SHP77 (cell line): ENCODE measurements at places on chromosomes 1 and 21.

DNA sequence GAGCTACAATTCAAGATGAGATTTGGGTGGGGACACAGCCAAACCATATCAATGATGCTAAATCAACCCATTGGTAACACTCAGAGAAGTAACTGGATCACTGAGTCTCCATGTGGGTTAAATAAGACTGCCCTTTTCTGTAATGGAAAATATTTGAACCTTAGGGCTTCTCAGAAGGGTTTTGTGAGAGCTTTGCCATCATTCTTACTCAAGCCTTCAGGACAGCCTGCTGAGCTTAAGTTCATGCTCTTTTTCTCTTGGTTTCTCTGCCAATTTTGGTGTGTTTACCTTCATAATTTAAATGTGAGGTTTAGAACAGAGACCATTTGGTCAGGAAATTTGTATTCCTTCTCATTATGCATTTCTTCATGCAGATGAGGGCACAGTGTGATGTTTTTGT is 74.7 kb downstream of the DISC1 start:
- no peak for DNase-seq

DNA sequence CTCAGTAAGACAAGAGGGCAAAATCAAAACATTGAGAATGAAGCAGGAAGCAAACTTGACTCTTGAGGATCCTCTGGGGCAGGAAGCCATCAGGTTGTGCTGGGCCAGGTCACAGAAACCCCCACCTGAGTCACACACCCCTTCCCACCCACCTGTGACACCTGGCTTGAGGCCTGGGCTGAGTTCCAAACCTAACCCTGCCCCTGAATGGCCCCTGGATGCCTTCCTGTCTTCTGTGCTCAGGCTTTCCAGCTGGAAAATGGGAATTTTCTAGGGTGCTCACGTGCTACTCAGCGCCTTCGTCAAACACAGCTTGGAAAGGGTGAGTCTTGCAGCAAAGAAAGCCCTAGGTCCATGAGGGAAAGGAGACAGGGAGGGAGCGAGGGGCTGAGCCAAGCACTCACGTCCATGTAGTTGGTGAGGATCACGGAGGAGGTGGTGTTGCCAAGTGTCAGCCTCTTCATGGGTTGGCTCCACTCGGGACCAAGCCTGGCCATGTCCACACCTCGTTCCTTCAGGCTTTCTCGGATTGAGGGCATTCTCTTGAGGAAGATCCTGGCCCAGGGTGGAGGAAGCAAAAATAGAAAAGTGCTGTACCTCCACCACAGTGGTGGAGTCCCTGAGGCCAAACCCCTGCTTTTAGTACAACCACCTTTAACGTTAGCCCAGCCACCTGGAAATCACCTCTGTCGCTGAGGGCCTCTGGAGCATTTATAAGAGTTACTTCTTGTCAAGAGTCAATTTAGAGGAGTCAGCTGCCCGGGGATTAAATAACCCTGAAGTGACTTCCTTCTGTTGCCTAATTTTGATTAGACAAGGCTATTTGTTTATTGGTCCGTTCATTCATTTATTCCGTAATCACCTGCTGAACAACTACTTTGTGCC is 4.3 kb downstream of the REN start:
- no peak for DNase-seq

DNA sequence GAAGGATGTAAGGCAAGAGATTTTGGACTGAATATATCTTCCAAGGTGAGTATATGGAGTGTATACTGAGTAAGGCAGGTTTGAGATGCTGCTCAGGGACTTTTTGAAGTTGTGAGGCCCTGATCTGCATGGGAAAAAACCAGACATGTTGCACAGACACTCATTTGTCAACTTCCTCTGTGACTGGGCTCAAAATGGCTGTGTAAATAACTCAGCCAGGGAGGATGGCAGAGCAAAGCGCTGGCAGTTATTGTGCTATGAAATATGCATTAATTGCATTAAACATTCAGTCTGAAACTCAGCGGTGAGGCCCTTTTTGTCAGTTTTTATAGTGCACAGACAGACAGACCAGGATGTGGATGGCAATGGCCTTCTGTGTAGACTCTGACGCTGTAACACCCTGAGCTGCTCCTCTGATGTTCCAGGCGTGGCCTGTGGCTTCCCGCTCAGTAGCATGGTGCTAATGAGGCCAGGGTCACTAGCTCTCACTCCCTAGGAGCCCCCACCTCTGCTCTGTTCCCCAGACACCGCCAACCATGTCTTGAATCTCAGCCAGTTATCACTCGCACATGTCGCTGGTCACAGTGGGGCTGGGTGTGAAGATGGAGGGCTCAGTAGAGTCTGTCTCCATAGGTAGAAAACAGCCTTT is 307.0 kb upstream of the PROX1 start:
- DNase-seq, result no peak

DNA sequence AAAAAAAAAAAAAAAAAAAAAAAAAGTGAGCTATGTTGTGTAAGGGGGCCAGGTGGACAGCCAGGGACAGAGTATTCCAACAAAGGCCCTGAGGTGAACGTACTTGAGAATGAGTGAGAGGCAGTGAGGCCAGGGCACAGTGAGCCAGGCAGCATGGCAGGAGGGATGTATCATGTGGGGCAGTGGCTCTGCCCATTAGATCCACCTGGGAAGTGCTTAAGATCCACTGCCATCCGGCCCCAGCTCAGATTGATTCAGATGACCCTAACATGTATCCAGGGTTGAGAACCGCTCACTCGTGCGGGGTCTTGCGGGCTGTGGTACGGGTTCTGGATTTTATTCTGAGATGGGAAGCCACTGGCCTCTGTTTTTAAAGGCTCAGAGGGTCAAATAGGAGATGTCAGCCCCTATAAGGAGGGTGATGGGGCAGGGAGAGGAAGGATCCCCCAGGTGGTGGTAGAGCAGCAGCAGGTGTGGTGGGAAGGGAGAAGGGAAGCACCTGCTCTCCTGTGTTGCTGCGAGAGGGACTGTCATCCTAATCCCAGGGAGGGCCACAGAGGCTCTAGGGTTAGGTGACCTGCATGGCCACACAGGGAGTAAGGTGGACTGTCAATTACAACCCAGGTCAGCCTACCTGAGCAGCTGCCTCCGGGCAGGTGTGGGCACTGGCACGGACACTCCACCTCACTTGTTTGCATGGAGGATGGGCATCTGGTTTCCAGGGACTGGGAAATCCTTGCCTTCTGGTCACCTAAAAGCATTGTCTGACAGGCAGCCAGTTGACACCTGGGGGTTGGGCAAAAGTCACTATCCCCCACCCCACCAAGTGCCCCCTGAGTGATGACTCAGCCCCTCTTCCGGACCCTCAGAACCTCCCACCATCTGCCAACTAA is 31.6 kb downstream of the CDK18 start:
- no peak for DNase-seq

DNA sequence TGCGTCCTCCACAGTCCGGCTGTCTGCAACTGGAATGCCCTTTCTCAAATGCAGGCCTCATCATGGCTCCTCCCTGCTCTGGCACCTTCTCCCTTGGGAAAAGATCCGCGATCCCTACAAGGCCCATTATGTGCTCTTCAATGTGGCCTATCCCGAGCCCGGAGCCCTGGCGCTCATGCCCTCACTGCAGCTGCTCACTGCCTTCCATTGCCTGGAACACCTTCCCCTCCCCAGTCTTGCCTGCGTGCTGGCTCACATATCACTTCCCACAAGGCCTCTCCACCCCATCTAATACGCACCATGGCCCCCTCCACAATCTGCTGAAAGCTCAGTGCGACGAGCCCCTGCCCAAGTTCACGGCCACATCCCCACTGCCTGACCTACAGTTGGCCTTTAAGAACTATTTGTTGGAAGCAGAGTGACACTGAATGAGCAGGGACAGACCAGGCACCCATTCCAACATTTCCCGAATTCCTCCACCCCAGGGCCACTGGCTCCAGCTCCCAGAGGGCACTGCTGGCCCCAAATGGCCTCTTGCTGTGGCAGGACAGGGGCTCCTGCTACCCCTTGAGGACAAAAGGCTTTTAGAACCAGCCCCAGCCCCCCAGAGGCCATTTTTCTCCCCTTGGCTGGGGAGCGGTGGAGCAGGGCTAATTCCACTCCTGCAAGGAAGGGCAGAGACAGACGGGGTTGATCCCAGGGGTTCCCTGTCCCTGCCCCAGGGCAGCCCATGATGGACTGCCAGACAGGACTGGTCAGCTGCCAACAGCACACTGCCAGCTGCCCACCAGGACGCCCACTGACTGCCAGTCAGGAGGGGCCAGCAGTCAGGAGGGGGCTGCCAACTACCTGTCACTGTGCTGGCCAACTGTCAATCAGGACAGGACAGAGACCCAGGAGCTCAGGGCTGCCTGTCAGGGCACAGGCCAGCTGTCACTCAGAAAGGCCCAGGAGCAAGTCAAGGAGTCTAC is 64.8 kb downstream of the DHRS3 start:
- no peak for DNase-seq
